ENCODE measurements at places on chromosomes 1 and 21. TPM values are rescaled to one million over a fixed set of nuclear protein-coding genes. Genes with fewer than 3 reads are reported as not detected.

The VSIG8 gene
- total RNA-seq, result 8.2 TPM

The TMPRSS2 gene
- 0.69 TPM for total RNA-seq

DNA sequence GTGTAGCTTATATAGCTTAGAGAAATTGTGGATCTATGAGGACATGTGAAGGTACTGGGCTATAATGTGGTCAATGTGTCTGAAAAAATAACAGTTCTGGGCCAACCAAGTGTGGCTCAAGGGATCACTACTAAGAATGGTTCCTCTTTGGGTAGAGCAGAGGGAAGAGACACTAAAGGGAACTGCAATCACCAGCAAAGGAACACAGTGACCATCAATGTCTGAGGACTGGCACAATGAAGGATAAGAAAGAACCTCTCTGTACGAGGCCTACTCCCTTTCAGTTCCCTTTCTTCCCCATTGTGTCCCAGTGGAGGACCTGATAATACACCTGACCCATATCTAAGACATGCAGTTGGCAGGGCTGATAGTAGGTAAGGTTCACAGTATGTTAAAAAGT, 89.9 kb upstream of the JAK1 start:
- no peak for DNase-seq

- no peak for DNase-seq
Observed at GRCh38 chr1:25033030-25033827, 103.2 kb upstream of the RUNX3 start.

- DNase-seq, result no peak
Observed at GRCh38 chr1:61358770-61359455, 276.6 kb downstream of the NFIA start.

GRCh38 chr21:42696501-42697040, 43.1 kb downstream of the PDE9A start:
- no peak for DNase-seq

The SLC22A15 gene
- total RNA-seq, result 4.0 TPM

DNA sequence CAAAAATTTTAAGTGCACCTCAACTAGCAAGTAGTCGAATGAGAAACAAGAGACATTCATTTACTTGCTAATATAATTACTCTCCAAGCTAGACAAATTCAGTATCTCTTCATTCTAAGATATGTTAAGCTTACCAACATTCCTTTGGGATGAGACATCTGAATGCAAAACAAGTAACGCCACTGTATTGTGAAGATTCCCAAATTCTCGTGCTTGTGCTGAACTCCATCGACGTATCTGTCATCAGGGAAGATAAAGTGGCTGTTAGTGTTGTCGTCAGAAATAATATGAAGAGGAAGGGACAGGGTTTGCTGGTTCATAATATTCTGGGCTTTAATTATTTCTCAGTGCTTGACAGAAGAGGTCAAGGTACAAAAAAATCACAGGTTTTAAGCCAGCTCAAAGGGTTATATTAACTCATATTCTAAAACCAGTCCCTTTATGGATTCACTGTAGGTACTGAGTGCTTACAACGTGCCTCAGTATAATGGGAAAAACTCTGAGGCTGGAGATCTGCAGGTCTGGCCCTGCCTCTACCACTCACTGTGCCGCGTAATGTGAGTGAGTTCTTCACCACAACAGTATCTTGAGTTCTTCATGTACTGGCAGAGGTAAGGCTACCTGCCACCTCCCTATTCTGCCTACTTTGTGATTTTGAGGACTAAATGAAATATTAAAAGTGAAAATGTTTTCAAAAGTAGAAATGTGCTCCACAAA, 42.0 kb downstream of the PCSK9 start:
- no peak for DNase-seq

The TCHH gene
- total RNA-seq, result 315 TPM

The RXRG gene
- 14.1 TPM for total RNA-seq

DNA sequence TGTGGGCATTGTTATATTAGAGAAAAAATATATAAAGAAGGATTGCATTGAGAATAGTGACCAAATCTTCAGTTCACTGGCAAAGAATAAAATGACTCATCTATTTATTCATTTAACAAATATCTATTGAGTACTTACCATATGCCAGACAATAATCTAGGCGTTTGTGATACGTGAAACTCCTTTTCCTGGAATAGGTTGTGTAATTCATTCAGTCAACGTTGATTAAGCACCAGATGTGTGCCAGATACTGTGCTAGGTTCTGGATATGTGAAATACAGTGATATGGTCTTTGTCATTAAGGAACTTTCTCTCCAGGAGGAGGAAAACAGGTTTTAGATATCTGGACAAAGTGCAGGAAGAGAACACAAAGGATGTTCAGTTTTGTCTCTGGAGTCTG, 344.5 kb downstream of the RWDD3 start:
- no peak for DNase-seq

- DNase-seq, result no peak
Observed at GRCh38 chr1:26046246-26047095, 553 bp upstream of the SLC30A2 start.

GRCh38 chr1:100543640-100544039, 5.7 kb downstream of the GPR88 start:
- no peak for DNase-seq

The OR6N1 gene
- total RNA-seq, result not detected
